Esophagus squamous epithelium (tissue), 5 donors: ENCODE measurements at places on chromosomes 16 and 17.

DNA sequence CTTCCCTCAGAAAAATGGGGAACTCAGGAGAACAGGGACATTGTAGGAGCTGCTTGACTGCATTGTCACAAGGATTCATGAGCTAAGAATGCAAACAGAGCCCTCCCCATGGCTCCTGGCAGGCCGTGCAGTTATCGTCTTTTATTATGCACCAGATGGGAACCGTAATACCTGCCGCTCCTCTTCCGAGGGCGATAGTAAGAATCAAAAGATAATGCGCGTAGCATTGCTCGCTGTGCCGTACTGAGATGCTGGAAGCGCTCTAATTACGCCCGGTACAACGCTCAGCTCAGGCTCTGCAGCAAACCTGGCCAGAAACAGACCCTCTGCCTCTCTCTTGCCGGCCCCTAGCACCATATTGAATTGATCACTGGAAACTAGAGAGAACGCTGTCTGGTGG is 87.1 kb upstream of the PLCG2 start:
- DNase-seq = no peak

DNA sequence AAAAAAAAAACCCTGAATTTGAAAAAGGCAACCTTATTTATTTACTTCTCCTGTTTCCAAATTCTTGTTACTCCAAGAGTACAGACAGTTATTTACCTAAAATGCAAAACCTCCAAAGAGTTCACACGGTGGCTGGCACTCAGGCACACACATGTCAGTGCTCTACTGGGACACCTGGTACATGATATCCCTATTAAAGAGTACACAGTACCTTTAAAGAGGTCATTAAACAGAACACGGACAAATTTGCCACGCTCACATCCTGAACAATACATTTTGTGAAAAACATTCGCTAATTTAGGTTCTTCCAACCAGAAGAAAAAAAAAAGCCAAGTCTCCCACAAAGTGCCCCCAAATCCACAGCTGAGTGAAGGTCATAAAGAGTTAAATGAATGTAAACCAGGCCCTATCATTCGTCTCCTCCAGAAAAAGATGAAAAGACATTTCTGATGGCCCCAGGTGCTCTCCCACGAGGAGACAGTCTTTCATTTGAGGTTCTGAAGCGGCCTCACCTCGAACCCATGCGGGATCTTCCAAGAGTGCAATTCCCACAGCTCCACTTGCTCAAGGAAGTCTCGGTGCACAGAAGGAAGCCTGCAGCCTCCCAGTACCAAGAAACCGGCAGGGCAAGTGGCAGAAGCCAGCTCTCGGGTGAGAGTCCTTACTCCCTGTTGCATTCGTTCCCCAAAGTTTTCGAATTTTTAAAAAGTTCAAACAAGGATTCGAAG is 993 bp downstream of the ERN1 start:
- DNase-seq = no peak

- no peak for DNase-seq
These were observed 78.2 kb downstream of the MARF1 start for GRCh38 chr16:15564604-15565339.

GRCh38 chr16:47377154-47377553 is 83.7 kb downstream of the ITFG1 start:
- DNase-seq = no peak

- no peak for DNase-seq
These were observed 126.6 kb downstream of the ANKRD11 start for GRCh38 chr16:89363621-89364393.

DNA sequence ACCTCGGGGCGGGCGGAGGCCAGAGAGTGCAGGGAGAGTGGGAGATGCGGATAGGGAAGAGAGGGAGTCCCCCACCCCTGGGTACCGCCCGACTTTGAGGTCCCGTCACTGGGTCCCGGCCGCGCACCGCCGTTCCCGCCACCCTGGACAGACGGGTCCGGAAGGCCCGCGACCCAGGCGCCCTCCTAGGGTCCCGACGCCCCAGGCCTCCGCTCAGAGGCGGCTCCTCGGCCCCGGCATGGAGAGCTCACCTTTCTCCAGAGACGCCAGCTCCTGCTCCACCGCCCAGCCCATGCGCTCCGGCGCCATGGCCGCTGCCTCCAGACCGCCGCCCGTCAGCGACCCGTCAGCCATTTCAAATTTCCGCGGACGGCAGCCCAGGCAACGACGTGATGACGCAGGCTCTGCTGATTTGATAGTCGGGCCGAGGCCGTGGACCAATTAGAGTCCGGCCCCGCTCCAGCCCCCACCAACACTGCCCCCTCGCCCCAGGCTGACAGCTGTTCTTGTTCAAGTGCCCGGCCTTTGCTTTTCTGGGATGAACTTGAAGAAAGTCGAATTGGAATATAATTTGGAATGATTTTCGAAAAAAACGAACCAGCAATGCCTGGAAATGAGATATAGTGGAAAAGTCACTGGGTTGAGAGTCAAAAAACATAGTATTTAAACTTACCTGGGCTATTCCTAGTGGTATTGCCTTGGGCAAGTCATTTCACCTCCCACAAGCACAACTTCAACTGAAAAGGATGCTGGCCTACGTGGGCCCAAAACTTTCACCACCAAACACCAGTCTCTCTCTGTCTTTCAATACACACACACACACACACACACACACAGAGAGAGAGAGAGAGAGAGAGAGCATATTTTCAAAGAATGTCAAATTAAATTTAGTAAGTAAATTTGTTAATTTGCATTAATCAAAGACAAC is at the start of gene SHCBP1:
Gene SHCBP1 (minus strand): TSS at position 374 of the 928 bp plus-strand sequence. CDS start 20 bp downstream, at position 354.
- DNase-seq = peak; percentile 33

- DNase-seq = no peak
These were observed 4.7 kb downstream of the SPN start for GRCh38 chr16:29667755-29668154.

DNA sequence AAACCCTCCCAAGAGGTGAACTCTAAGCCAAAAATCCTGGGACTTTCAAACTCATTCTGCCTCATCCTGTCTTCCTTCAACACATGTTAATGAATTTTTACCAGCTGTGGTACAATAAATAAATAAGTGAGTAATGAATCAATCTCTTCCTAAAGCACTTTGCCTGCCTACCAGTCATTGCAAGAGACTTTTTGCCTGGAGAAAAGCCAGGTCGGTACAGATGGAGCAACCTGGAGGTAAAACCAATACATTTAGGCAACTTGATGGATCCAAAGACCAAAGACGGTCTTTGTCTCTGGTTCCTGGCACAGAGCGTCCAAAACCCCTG is 324.2 kb downstream of the PMP22 start:
- DNase-seq = no peak

- DNase-seq = no peak
These were observed 28.1 kb downstream of the GRIN2C start for GRCh38 chr17:74831444-74832146.

- DNase-seq = no peak
These were observed 22.8 kb downstream of the CPNE2 start for GRCh38 chr16:57115168-57115513.

- DNase-seq = no peak
These were observed 2.8 kb upstream of the PYCR1 start for GRCh38 chr17:81939881-81940385.

DNA sequence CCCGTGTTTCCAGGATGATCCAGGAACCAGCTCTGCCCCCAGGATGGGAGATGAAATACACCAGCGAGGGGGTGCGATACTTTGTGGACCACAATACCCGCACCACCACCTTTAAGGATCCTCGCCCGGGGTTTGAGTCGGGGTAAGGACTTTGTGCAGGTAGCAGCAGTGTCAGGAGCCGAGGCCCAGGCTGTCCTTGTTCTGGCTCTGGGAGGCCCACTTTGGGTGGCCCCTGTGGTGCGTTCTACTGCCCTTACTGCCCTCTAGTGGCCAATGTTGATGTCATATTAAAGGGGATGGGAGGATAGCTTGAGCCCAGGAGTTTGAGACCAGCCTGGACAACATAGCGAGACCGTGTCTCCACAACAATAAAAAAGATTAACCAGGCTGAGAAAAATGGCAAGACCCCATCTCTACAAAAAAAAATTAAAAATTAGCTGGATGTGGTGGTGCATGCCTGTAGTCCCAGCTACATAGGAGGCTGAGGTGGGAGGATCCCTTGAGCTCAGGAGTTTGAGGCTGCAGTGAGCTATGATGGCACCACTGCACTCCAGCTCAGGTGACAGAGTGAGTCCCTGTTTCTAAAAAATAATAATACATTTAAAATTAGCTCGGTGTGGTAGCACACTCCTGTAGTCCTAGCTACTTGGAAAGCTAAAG is 20.9 kb upstream of the CLEC18A start:
- DNase-seq = no peak

GRCh38 chr16:48153774-48154173 is 2.0 kb downstream of the ABCC12 start:
- no peak for DNase-seq

- DNase-seq = no peak
These were observed 30.2 kb downstream of the SPNS3 start for GRCh38 chr17:4463818-4464476.

GRCh38 chr17:82752371-82753200 is 721 bp downstream of the TBCD start:
- no peak for DNase-seq

GRCh38 chr16:70746708-70747424 is 54.1 kb downstream of the VAC14 start:
- DNase-seq = no peak

DNA sequence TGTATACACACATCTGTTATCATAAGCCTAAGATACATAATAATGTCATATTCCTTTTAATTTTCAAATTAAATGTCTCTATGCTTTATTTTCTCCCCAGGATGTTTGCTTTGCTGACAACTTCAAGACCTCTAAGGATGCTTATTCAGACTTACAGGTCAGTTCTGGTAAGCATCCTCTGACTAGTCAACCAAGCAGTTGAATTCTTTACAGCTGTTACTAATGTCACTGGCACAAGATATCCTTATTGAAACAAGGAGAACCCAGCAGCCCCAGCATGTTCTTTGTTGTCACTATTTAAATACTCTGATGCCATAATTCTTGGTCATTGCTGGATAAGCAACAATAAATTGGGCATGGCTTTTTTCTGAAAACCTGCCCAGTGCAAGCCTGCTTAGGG is 232.3 kb upstream of the PMFBP1 start:
- no peak for DNase-seq

DNA sequence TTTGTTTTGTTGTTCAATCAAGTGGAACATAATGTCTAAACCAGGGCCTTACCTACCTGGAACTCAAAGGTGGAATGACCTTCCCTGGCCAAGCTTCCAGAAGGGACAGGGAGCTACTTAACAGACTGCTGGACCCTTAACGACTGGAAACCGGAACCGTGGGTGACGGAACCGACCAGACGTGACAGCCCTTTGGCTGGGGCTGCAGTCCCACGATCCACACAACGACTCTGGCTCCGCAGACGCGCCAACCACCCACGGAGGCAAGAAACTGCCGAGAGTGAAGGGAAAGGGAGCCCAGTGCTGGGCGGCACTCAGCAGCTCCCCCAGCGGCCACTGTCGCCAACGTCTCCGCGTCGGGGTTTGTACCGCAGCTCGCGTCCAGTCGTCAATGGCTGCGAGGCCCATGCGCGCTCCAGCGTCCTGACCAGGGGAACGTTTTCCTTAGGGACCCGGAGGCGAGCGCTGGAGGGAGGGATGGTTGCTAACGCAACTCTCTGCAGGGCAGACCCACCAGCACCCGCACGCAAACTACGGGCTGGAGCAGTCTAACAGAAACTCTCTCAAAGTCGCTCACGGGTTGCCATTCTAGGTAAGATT is 5.5 kb upstream of the KIF22 start:
- no peak for DNase-seq

DNA sequence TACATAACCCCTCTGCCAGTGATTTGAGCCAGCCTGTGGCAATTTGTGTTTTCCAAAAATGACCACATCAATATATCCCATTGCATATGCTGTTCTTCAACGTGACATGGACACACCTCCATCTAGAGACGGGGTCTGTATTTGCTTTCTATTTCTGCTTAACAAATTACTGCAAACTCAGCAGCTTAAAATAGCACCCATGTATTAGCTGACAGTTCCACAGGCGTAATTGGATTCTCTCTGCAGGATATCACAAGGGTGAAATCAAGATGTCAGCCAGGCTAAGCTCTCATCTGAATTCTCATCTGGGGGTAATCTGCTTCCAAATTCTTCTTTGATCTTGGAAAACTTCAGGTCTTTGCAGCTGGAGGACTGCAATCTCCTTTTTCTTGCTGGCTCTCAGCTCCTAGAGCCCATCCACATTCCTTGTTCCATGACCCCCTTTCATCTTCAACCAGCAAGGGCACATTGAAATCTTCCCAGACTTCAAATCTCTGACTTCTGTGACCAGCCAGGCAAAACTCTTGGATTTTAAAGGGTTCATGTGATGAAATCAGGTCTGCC is 8.2 kb downstream of the KRT9 start:
- DNase-seq = no peak

DNA sequence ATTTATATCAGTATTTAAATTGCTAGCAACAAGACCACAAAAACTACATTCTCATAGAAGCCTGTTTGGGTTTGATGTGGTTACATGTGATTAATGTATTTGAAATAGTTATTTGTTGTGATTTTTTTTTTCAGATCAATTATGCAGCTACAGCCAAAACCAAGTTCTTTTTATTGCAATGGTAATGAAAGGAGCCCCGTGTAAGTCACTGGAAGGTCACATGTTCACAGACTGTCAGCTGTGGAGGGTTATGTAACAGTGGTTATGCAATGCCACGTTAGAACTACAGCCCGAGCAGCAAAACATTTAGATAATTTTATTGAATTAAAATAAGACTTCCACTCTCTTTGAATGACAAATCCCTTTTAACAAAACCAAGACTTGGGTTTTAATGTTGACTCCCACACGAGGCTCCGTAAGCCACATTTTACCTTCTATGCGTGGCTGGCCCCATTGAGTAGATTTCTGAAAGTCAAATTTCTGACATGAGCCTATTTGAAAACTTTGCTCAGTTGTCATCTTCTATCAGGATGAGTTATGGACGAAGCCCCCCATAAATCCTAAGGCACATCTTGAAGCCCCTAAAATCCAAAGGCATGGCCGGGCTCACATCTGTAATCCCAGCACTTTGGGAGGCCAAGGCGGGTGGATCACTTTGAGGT is 41.8 kb upstream of the SEC14L1 start:
- DNase-seq = no peak

DNA sequence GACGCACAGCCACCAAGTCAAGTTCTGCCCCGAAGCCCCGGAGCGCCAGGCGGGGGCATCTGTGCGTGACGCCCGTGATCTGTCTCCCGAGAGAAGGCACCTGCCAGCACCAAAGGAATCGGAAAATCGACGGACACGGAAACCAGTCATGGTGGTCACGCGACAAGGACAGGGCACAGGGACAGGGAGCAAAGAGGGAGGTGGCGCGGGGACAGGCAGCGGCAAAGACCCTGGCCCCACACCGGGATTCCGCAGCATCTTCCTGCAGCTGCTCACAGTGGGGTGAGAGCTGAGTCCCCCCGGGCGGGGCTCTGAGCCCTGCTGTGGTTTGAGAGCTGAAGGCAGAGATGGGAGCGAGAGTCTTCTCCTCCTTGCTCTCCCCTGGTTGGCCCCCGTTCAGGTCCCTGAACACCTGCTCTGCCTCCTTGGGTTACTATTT is 56.4 kb downstream of the ABR start:
- DNase-seq = no peak
